Right atrium auricular region (tissue), 2 donors: ENCODE measurements at places on chromosomes 4 and X. TPM values are rescaled to one million over a fixed set of nuclear protein-coding genes. Genes with fewer than 3 reads are reported as not detected.

IL9R gene
- total RNA-seq: not detected

IQCM gene
- total RNA-seq: not detected

SUPT20HL2 gene
- not detected for total RNA-seq

PABPC1L2B gene
- total RNA-seq: not detected

FMR1NB gene
- not detected for total RNA-seq

EMD gene
- total RNA-seq: 47.0 TPM

TLR7 gene
- total RNA-seq: 0.22 TPM

PRIMPOL gene
- total RNA-seq: 7.1 TPM

HTN1 gene
- total RNA-seq: not detected

CTSO gene
- total RNA-seq: 11.4 TPM

CCKAR gene
- total RNA-seq: not detected

VCX3A gene
- not detected for total RNA-seq

CYTL1 gene
- total RNA-seq: not detected

SSR4 gene
- total RNA-seq: 238 TPM

CT45A1 gene
- not detected for total RNA-seq

FOXR2 gene
- not detected for total RNA-seq

CITED1 gene
- total RNA-seq: not detected

EXOSC9 gene
- 18.8 TPM for total RNA-seq

LRRC66 gene
- total RNA-seq: 0.08 TPM
